ENCODE measurements at places on chromosomes 4 and X. TPM values are rescaled to one million over a fixed set of nuclear protein-coding genes. Genes with fewer than 3 reads are reported as not detected.
A peak's percentile ranks its signal among the peaks of the same experiment; 100 is the strongest.

The PCDH7 gene
- polyA plus RNA-seq: 57.0 TPM

The TMEM187 gene
- 6.8 TPM for polyA plus RNA-seq

- H3K27ac ChIP-seq: no peak overlapping the region
- H3K4me3 ChIP-seq: no peak overlapping the region
- H3K36me3 ChIP-seq: no peaks in the 10 kb centered on the region
Measured at GRCh38 chr4:139907001-139907809, 241.6 kb downstream of the MGST2 start.

DNA sequence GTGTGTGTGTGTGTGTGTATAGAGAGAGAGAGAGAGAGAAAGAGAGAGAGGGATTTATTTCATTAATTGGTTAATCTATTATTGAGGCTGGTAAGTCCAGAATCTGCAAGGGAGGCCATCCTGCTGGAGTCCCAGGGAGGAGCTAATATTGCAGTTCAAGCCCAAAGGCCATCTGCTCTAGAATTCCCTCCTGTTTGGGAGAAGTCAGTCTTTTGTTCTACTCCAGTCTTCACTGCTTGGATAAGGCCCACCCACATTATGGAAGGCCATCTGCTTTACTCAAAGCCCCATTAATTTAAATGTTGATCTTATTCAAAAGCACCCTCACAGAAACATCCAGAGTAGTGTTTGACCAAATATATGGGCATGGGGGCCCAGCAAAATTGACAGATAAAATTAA lies 317.5 kb upstream of the RASGEF1B start:
- H3K27me3 ChIP-seq: no peaks in the 10 kb centered on the region
- no peak overlapping the region for H3K27ac ChIP-seq
- H3K4me3 ChIP-seq: no peak overlapping the region
- H3K36me3 ChIP-seq: no peaks in the 10 kb centered on the region
- H3K4me1 ChIP-seq: peaks cover 4% of the 10 kb centered on the region
- no peak for DNase-seq

DNA sequence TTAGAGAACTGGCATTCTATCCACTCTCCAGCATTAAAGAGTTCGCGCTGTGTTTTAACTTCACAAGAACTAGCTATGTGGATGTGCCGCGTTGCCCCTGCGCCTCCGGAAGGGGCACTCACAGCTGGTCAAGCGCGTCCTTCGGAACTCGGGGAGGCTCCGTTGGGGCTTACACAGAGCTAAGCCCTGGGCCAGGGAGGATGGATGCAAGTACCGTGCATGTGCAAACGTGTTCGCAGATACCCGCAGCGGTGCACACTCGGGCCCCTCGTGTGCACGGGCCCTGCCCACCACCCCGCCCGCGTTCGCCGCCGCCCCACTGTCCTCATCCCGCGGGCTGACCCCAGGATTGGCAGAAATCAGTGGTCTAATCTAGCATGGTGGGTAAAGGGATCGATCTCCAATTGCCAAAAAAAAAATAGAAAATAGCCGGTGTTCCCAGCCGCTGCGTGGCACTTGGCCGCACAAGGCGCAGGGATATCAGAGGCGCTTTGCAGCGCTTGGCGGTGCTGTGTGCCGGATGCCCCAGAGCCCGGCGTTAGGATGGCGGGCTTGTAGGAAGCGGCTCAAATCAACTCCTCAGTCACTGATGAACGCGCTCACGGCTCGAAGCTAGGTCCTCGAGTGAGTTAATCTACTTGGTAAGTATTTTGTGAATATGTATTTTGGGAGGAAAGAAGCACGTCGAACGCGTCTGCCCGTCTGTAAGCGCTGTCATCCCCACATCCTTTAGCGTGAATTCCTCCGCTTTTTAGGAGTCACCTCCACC lies 989 bp upstream of the PCDH10 start:
- H3K4me3 ChIP-seq: peak overlapping the region; percentile 83
- peak overlapping the region; percentile 76 for H3K27ac ChIP-seq
- peaks cover 7% of the 10 kb centered on the region for H3K36me3 ChIP-seq
- H3K27me3 ChIP-seq: peaks cover 10% of the 10 kb centered on the region

- H3K36me3 ChIP-seq: no peaks in the 10 kb centered on the region
- H3K27me3 ChIP-seq: no peaks in the 10 kb centered on the region
- H3K27ac ChIP-seq: no peak overlapping the region
- no peak for DNase-seq
- no peak overlapping the region for H3K4me3 ChIP-seq
Measured at GRCh38 chr4:20926529-20926928, 226.3 kb downstream of the PACRGL start.

DNA sequence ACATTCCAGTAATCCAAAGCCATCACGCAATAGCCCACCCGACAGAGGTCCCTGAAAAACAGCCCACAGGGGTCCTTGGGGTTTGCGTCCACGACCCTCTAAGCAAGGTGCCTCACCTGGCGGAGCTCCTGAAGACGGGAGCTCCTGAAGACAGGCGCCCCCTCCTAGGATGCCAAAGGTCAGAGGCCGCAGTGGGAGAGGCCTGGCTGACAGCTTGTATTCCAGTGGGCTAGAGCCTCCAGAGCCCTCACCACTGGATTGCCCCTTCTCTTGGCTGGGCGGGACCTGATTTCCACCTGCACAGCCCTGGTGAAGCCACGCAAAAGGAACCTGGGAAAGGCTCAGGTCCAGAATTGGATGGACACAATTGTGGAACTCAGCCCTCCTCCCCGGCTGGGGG lies 29.7 kb upstream of the WFS1 start:
- peaks cover under 1% of the 10 kb centered on the region for H3K4me1 ChIP-seq
- H3K27ac ChIP-seq: no peak overlapping the region
- no peak for DNase-seq
- no peaks in the 10 kb centered on the region for H3K36me3 ChIP-seq

DNA sequence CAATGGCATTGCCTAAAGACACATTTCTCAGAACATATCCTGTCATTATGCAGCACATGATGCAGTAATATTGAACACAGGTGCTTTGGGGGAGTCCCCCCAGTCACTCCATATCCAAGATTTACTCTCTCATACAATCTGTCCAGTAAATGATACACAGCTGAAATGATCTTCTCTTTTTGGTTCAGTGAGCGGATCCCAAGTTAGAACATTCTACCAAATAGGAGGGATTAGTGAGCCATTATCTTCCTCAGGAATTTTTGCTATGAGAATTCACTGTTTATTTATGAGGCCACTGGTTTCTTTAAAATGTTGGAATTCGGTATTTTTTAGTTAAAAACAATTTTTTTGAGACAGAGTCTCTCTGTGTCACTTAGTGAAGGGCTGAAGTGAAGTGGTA lies 96.5 kb downstream of the TRAPPC11 start:
- H3K27me3 ChIP-seq: peaks cover 2% of the 10 kb centered on the region
- no peak for DNase-seq
- no peak overlapping the region for H3K4me3 ChIP-seq

DNA sequence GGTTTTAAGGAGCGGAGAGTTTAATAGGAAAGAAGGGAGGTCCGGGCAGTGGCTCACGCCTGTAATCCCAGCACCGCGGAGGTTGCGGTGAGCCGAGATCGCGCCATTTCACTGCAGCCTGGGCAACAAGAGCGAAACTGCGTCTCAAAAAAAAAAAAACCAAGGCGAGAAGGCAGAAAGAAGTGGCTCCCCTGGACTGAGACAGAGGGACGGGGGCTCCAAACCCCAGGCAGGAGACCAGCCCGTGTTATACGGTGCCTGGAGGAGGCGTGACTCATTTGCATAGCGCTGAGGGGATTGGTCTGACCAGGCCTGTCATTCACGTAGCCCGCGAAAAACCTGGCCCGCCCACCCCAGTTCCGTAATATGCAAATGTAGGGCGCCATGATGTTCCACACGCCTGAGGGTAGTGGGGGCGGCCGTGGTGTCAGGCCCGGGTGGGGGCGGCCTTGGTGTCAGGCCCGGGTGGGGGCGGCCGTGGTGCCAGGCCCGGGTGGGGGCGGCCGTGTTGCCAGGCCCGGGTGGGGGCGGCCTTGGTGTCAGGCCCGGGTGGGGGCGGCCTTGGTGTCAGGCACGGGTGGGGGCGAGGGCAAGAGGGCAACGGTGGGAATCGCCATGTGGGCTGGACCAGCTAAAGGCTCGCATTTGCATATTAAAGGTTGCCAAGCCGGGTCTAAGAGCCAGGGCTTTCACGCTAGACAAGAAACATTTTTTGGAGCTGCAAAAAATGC lies 2.1 kb downstream of the PLCXD1 start:
- H3K27me3 ChIP-seq: no peaks in the 10 kb centered on the region
- peaks cover 29% of the 10 kb centered on the region for H3K36me3 ChIP-seq
- H3K4me3 ChIP-seq: peak overlapping the region; percentile 52
- DNase-seq: peak; percentile 71
- H3K4me1 ChIP-seq: peaks cover 17% of the 10 kb centered on the region
- H3K27ac ChIP-seq: peak overlapping the region; percentile 17

- DNase-seq: no peak
- peaks cover 6% of the 10 kb centered on the region for H3K27me3 ChIP-seq
- H3K4me3 ChIP-seq: no peak overlapping the region
- H3K27ac ChIP-seq: no peak overlapping the region
- peaks cover 35% of the 10 kb centered on the region for H3K4me1 ChIP-seq
Measured at GRCh38 chr4:3702561-3703221, 63.5 kb upstream of the ADRA2C start.

GRCh38 chr4:88070031-88070430 lies 62.6 kb downstream of the PKD2 start:
- H3K4me1 ChIP-seq: no peaks in the 10 kb centered on the region
- DNase-seq: no peak
- no peak overlapping the region for H3K4me3 ChIP-seq
- no peaks in the 10 kb centered on the region for H3K27me3 ChIP-seq
- H3K36me3 ChIP-seq: peaks cover 59% of the 10 kb centered on the region
- H3K27ac ChIP-seq: no peak overlapping the region

DNA sequence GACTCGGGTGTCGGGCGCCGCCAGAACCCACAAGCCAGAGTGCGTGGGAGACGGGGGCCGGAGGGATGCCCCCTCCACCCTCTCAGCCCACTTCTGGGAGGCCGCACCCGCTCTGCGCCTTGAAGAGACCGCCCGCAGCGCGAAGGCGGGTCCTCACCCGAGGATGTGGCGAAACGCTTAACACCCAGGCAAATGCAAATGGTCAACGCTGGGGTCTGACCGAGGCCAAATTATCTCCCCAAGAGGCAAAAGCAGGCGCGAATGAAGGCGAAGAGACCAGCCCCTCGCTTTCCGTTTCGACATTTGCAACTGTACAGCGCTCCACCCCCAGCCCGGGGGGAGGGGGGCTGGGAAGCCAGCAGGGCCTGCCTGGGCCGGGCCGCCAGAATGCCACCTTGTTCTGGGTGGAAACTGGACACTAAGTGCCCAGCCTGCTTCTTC lies 137.7 kb upstream of the ZIC3 start:
- peak overlapping the region; percentile 41 for H3K4me3 ChIP-seq
- peaks cover 68% of the 10 kb centered on the region for H3K27me3 ChIP-seq
- DNase-seq: no peak
- H3K36me3 ChIP-seq: no peaks in the 10 kb centered on the region
- peak overlapping the region; percentile 25 for H3K27ac ChIP-seq
- peaks cover 26% of the 10 kb centered on the region for H3K4me1 ChIP-seq

DNA sequence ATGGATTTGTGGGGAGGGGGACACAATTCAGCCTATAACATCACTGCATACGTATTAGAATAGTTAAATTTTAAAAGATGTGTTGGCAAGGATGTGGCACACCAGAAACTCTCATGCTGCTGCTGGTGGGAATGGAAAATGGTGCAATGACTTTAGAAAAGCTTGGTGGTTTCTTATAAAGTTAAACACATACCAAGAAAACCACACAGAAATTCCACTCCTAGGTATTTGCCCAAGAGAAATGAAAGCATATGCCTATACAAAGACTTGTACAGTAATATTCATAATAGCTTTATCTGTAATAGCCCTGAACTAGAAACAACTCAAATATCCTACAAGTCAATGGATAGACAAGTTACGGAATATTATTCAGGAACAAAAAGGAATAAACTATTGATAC lies 71.3 kb upstream of the PDHA1 start:
- H3K27me3 ChIP-seq: no peaks in the 10 kb centered on the region
- H3K27ac ChIP-seq: no peak overlapping the region
- no peak overlapping the region for H3K4me3 ChIP-seq
- no peaks in the 10 kb centered on the region for H3K4me1 ChIP-seq
